Epithelial cell of esophagus (primary cell): ENCODE measurements at places on chromosomes 6 and 20.

GRCh38 chr6:89398762-89399525 lies 13.1 kb downstream of the RRAGD start:
- DNase-seq: no peak

- DNase-seq: peak; percentile 93
Measured at GRCh38 chr20:2873010-2873746, at the start of gene PTPRA. TSS of gene PTPRA (plus strand) at chr20:2873481. CDS start at chr20:2964278, 90,797 bp downstream.

- DNase-seq: peak; percentile 68
Measured at GRCh38 chr6:115882771-115883170, 177.9 kb downstream of the FRK start.

DNA sequence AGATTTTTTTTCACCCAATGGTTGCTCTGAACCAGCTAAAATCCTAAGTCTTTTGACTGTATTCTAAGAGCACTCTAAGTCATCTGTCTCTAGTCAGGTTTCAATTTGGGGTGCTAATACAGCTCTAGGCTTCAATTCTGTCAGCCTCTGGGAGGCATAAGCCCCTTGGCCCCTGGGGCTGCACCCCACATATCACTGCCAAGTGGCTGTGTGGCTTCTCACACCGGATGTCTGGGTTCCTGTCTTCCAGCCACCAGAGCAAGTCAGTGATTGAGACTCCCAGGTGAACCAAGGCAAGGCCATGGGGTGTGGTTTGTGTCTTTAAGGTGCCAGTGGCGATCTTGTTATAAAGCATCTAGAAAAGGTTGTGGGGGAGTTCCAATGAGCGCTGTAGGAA lies 136.5 kb downstream of the TMEM242 start:
- no peak for DNase-seq

DNA sequence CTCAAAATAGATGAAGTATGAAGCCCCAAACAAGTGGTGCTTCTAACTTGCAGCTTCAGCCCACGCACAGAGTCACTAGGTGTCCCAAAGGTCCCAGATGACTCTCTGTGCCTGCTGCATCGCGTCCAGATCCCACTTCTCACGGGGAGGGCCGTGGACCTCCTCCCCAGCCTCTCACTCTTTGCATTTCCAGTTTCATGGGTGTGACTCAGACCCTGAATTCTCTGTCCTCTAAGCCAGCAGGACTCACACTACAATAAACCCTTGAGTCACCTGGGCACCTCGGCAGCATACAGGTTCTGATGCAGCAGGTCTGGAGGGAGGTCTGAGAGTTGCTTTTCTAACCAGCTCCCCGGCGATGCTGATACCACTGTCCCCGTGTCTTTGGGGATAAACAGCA lies 114.0 kb upstream of the RIN2 start:
- peak; percentile 40 for DNase-seq

GRCh38 chr6:2543321-2543720 lies 207.4 kb downstream of the MYLK4 start:
- no peak for DNase-seq

GRCh38 chr6:49607391-49607982 lies 29.2 kb downstream of the RHAG start:
- peak; percentile 70 for DNase-seq

- DNase-seq: no peak
Measured at GRCh38 chr20:10721137-10721896, 47.5 kb upstream of the JAG1 start.

- DNase-seq: peak; percentile 15
Measured at GRCh38 chr20:63636752-63637628, 10.1 kb upstream of the GMEB2 start.

DNA sequence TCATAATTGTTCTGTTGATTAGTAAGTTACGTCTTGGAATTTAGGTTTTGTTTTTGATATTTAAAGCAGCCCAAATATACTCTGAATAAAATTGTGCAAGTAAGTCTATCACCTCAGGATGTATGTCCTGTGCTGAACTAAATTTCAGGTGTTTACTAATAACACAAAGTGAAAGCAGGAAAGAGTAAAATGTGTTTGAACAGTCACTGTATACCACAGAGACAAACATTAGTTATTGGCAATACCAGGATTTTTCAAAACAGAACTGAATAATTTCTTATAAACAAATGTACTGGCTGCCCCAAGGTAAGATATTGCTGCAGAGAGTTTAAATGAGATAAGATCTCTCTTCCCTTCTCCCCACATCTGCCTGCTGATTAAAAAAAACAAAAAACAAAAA lies 404.7 kb upstream of the RUNX2 start:
- no peak for DNase-seq

DNA sequence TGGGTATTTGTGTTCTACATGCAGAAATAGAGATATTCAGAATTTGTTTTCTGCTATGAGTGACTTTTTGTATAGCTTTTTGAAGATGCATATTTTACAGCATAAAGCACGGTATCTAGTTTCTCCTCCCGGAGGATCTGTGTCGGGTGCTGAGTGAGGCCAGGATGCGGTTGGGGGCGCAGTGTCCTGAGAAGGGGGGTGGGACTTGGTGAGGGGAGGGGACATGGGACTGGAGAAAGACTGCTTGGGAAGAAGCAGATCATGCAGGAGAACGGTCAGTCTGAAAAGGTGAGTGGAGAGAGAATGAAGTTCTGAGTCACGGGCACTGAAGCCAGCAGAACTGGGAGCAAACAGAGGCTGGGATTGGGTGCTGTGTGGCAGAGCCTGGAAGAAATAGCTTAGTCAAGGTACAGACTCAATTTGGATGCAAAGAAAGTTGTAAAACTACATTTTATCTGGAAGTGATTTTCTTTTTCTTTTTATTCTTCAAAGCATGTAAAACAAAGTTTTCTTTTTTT lies 44.0 kb downstream of the STX11 start:
- DNase-seq: peak; percentile 49

DNA sequence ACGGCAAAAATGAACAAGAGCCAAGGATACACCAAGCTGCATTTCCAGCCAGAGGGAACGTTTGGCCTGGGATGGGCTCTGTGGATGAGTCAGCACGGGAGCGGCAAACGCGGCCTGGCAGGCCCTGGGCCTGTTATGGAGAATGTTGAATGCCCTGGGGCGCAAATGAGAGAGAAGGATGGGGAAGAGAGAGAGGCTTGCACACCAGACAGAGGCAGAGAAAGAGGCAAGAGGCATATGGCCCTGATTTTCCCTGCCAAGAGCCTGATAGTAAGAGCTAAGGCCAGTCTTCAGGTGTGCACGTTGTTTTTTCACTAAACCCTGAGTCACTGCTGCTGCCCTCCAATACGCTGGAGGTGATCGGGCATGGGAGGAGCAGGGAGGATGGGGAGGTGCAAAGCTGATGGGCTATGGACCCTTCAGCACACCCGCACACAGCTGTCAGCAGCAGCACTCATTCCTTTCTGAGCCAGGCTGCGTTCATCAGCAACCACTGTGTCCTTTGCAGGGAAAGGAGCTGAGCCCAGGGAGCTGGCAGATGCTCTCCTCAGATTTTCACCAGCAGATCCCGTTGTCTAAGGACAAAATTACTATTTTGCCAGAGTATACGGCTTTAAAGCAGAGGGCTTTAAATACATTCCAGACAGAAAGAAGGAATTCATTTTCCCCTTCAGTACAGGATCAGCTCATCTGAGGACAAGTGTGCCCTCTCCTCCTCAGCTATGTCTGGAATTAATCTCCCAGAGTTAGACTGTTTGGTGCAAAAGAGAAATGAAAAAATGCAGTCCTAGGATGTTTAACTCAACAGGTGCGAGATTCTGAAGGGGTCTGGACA lies 61.7 kb upstream of the SLC22A23 start:
- peak; percentile 98 for DNase-seq

DNA sequence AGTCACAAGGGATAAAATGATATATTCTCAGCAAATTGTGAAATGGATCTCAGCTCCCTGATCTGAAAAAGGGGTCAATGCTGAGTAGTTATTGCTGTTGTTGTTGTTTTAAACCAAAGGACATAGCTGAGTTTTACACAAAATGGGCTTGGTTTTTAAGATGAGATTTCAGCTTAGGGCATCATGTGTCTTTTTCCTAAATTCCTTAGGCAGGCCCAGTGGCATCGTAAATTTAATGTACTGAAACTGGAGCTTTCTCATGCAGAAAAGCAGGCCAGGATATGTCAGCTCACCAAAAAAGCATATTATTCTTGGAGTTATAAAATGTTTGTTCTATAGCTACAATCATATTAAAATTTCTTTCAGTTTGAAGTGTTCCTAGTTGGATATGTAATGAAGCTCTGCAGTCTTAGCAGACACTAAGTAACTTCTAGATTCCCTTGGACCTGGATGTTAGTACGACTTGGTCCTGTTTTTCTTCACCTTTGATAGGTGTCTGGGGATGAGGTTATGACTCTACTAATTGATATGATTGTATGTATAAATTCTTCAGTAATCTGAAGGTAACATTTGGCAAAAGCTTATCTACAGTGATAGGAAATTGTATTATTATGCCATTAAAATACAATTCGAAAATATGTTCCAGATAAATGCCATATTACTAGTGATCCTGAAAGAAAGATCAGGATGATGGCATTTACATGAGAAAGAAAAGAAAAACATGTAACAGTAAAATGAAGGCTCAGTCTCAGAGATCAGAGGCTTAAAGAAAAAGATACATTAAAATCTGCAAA lies 663.3 kb downstream of the RFPL4B start:
- DNase-seq: no peak

- DNase-seq: peak; percentile 85
Measured at GRCh38 chr6:134080171-134080795, 27.9 kb upstream of the SLC2A12 start.

DNA sequence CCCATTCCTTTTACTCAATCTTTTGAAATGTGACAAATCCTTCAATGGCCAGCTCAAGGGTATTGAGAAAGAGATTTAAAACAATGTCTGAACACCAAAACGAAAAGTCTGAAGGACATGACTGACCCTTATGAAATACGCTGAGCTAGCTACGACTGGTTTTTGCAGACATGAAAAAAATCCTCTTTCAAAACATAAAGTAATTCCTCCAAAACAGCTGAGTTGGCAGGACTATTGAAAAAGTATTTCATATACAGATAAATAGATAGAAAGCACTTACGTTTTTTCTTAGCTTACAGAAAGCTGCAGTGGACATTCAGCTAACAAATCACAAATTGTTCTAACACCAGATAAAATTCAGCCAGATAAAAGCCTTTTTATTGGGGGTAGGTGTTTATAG lies 702.7 kb upstream of the AGPAT4 start:
- DNase-seq: no peak

GRCh38 chr6:108946695-108947094 lies 98.5 kb downstream of the ARMC2 start:
- DNase-seq: peak; percentile 33
